Omental fat pad (tissue), 4 donors: ENCODE measurements at places on chromosomes 11 and 22. TPM values are rescaled to one million over a fixed set of nuclear protein-coding genes. Genes with fewer than 3 reads are reported as not detected.

Gene TRIM3
- total RNA-seq: 20.8 TPM

Gene OR52N4
- 0.72 TPM for total RNA-seq

Gene CALCA
- total RNA-seq: not detected

Gene SERPING1
- 1,674 TPM for total RNA-seq

Gene P2RX3
- total RNA-seq: not detected

Gene SLC37A2
- 26.0 TPM for total RNA-seq

Gene GGTLC2
- total RNA-seq: not detected

Gene CDC42EP2
- total RNA-seq: 62.7 TPM

- DNase-seq: no peak
Measured at GRCh38 chr11:22556381-22556780, 69.2 kb downstream of the FANCF start.

DNA sequence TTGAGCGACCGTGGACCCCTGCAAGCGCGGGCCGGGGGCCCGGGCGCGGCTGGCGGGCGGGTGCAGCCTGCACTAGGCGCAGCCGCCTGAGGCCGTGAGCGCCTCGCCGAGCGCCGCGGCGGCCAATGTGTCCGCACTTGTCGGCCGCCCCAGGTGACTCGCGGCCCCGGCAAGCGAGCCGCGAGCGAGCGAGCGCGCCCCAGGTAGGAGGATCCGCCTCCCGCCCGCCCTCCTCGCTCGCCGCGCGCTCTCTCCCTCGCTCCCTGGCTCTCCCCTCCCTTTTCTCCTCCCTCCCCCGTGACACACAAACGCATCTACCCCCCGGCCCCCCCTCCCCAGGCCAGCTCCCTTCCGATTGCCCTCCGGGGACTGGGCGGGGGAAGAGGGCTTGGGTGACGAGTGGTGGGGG, at the start of gene WNT7B:
WNT7B (minus strand) TSS at position 160 of the 409 bp plus-strand sequence. CDS start 408 bp downstream, outside the sequence.
- no peak for DNase-seq

DNA sequence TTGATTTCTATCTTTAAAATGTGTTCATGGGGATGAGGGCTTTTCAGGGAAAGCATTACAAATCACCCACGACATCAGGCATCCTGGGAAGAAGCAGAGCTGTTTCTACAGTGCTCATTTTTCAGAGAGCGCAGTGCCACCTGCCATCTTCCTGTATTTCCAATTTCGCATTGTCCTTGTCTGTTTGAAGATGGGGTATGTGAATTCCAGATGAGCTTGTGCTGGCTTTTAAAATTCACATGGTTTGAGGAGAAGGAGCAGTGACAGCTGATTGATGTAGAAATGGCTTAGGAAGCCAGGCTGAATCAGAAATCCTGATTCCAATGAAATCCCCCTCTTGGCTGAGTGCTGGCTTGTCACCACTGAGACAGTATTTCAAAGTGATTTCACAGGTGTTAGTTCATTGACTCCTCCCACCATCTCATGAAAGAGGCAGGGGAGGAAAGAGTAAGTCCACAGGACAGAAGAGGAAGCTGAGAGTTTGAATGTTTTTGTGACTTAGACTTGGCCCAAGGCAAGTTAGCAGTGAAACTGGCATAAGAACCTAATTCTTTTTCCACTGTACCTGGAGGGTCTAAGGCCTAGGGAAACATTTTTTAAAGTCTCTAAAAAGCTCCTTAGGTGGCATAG, 344.6 kb upstream of the C11orf87 start:
- DNase-seq: no peak

GRCh38 chr11:79592406-79592805, 151.6 kb upstream of the TENM4 start:
- DNase-seq: no peak

DNA sequence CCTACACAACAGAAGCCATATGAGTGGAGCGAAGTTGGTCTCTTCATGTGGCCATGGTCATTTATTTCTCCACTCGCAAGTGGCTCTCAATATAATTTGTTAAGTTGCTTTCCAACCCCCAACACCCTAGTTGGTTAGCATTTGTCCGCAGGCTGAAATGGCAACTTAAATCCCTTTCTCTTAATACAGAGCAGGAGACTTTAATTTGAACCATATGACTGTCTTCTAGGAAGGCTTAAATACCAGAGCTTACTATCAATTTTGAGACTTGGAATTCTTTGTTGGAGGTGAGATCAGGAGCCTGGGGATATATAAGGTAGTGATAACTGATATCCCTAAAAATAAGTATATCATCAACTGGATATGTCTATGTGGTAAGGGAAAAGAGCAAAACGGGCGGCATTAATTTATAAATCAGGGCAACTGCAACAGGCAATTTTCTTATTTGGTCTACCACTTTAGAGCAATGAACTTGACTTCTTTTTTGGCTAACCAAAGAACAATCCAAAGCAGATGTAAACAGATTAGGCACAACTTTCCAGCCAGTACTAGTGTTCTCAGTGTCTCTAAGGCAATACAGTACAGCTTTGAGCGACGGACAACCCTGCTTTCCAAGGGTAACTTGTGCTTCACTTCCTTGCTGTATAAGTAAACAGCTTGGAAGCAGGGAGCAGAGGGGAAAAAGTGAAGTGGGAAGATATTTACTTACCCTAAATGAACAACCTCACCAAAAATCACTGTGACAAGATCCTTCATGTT, 74.7 kb upstream of the APOA1 start:
- no peak for DNase-seq

- no peak for DNase-seq
Measured at GRCh38 chr22:22694106-22694505, 49.7 kb downstream of the GGTLC2 start.

DNA sequence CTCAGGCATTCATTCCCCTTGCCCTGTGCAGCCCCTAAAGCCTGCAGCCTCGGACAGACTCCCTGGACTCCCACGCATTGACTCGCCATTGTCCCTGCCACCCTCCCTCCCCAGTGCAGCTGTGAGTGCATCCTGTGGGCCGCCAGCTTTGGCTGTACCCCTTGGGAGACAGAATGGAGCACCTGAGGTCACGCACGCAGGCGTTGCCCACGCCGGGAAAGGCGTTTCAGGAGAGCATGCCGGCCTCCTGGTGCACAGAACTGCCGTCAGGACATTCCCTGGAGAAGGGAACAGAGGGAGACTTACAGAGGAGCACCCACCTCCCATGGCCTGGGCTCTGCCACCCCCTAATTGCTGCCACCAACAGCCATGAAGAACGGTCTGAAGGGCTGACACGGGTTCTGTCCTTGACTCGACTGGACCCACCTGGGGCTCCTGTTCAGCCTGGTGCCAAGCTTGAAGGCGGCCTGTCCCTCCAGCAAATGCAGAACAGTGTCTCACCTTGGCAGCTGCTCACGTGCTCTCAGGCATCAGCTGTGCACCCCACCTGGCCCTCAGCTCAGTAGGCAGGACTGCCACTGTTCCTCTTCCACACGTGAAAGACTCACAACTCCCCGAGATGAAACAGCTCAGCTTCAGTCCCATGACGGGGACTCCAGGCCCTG, 503.8 kb downstream of the BRD1 start:
- DNase-seq: no peak

- no peak for DNase-seq
Measured at GRCh38 chr11:87967459-87967858, 207.8 kb downstream of the RAB38 start.

- DNase-seq: no peak
Measured at GRCh38 chr11:31809857-31810778, 1.0 kb downstream of the PAX6 start.

- DNase-seq: no peak
Measured at GRCh38 chr11:16926883-16927626, 87.2 kb downstream of the PLEKHA7 start.

GRCh38 chr11:126308271-126308671, 4.4 kb downstream of the DCPS start:
- DNase-seq: no peak

GRCh38 chr11:125211191-125211947, 46.8 kb downstream of the PKNOX2 start:
- no peak for DNase-seq

DNA sequence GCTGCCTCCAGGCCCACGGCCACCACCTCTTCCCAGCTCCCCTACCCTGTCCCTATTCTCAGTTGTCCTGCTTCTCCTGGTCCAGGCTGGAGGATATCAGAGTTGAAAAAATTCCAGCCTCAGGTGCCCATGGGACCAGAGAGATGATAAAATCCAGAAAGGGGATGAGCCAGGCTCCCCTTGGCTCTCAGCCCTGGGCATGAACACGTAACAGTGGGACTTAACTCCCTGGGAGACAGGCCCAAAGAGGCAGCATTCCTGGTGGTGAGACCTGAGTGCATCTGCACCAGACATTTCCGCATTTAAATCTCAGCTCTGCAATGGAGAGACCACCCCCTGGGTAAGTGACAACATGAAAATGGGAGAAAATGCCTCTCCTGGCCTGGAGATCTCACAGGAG, 10.4 kb upstream of the SLC39A13 start:
- DNase-seq: no peak

- DNase-seq: peak; percentile 29
Measured at GRCh38 chr22:37818409-37819104, 4.6 kb upstream of the GALR3 start.

DNA sequence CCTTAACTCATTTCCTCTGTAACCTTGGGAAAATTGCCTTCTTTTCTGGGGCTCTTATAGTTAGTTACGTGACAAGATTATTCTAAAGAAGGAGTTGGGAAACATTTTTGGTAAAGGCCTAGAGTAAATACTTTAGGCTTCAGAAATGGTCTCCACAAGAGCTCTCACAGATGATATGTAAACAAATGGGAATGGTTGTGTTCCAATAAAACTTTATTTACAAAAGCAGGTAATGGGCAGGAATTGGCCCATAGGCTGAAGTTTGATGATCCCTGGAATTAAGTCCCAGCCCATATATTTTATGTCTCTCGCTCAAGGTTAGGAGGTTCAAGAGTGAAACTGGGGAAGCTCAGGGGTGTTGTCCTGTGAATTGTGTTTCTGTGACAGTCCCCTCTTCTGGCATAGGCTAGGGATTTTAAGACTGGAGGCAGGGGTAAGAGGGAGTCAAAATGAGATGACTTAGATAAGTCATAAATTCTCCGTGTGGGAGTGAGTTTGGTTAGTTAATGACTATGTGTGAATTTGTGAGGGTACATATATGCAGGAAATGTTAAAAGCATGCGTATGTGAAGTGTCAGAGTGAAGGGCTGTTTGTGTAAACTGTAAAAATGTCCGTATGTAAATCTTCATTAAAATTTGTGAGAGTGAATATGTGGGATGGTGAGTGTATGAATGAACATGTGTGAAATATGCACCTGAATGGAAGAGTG, 7.4 kb upstream of the OR52B4 start:
- DNase-seq: no peak

DNA sequence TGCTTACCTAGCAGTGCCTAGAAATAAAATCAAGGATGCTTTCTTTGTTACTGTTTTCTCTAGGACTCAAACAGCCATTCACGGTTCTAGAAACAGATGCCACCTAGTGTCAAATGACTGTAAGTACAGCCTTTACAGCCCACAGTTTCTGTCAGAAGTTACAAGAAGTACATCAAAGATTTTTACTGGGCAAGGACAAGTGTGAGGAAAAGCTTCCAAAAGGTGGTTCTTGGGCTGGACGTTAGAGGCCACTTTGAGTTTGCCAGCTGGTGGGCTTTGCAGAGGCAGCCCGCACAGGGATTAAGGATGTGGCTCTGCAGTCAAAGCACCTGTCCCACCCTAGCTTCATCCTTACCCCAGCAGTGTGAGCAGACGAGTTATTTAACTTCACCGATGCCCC, 6.9 kb downstream of the KMT5B start:
- DNase-seq: no peak

DNA sequence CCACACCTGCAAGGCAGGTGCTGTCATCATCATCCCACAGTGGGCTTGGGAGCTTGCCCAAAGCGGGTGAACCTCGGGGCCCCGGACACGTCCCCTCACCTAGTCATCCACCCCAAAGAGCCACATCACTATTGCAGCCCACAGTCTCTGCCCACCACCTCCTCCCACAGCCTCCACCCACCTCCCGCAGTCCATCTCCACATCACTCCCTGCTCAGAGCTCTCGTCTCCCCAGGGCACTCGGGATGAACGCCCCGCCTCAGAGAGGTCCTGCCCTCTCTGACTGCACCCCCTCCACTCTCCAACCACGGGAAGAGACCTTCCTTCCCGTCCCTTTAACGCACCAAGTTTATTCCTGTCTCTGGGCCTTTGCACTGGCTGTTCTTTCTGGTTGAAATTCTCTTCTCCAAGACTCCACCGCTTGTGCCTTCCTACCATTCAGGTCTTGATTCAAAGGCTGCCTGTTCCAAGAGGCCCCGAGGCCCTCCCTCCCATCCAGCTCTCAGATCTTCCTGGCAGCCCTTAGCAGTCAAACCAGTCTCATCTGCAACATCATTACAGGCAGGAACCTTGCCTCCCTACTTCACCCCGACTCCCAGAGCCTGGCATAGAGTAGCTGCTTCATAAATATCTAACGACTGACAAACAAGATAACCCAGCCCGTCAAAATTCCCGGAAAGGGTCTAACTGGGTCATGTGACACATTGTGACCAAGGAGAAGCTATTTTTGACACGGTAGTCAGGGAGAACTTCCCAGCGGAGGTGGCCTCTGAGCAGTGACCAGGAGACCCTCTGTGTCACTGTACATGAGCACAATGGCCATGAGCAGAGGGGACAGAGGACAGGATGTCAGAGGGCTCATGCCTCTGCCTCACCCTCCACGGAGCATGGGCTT, 11.1 kb downstream of the KCNJ4 start:
- no peak for DNase-seq

DNA sequence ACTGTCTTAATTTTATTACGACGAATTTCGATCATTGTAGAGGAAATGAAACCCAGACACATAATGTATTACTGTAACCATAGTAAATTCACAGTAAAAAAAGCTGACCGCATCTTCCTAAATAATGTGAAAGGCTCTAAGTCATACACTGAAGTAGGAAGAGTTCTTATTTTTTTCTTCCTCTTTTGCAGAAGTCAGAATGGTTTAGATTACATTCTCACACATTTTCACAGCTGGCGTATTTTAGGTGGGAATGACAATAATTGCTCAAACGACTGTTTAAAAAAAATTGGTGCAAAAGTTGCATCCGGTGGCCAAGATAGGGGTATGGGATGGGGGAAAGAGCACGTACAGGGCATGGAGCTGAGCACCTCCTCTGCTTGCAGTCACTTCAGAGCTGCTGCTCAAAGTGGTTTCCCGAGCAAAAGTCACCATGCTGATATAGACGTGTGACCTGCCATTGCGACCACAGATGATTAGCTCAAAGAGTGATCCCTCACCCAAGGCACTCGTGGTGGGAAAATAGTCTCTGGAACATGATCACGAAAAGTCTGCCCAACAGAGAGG, 35.3 kb downstream of the MMP13 start:
- DNase-seq: no peak

GRCh38 chr11:62804310-62805075, 747 bp downstream of the NXF1 start:
- DNase-seq: no peak

GRCh38 chr22:47289336-47289985, 527.0 kb downstream of the TBC1D22A start:
- DNase-seq: no peak

- DNase-seq: no peak
Measured at GRCh38 chr11:88779577-88779976, 286.2 kb downstream of the GRM5 start.

GRCh38 chr11:67432655-67433349, 4.5 kb downstream of the RPS6KB2 start:
- no peak for DNase-seq

- peak; percentile 51 for DNase-seq
Measured at GRCh38 chr11:45209891-45210699, 63.7 kb downstream of the PRDM11 start.

GRCh38 chr11:80104191-80104590, 663.4 kb upstream of the TENM4 start:
- DNase-seq: no peak

GRCh38 chr22:30953206-30953605, 15.4 kb downstream of the MORC2 start:
- DNase-seq: no peak

GRCh38 chr11:130549393-130549999, 101.1 kb downstream of the ADAMTS15 start:
- DNase-seq: no peak

- peak; percentile 11 for DNase-seq
Measured at GRCh38 chr22:46030231-46030880, 53.4 kb upstream of the WNT7B start.
